Cortex of kidney (tissue), 1 donor: ENCODE measurements at places on chromosomes 16 and 17.

- DNase-seq: no peak
These were observed 199.3 kb upstream of the CHMP6 start for GRCh38 chr17:80792373-80792781.

DNA sequence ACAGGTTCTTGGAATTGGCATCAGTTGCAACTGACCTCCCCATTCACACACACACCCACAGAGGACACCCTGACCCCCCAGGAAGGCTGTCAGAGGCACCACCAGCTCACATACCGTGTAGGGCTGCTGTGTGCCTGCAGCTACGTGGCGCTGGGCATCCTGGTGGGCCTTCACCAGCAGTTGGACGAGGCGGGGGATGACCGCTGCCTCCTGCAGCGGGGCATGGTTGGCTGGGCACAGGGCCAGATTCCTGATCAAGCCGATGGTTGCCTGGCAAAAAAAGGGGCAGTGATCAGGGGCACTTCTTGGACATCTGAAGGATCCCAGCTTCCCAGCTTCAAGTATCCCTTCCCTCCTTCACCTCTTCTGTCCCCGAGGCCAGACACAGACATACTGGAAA is 24.2 kb upstream of the HAP1 start:
- no peak for DNase-seq

DNA sequence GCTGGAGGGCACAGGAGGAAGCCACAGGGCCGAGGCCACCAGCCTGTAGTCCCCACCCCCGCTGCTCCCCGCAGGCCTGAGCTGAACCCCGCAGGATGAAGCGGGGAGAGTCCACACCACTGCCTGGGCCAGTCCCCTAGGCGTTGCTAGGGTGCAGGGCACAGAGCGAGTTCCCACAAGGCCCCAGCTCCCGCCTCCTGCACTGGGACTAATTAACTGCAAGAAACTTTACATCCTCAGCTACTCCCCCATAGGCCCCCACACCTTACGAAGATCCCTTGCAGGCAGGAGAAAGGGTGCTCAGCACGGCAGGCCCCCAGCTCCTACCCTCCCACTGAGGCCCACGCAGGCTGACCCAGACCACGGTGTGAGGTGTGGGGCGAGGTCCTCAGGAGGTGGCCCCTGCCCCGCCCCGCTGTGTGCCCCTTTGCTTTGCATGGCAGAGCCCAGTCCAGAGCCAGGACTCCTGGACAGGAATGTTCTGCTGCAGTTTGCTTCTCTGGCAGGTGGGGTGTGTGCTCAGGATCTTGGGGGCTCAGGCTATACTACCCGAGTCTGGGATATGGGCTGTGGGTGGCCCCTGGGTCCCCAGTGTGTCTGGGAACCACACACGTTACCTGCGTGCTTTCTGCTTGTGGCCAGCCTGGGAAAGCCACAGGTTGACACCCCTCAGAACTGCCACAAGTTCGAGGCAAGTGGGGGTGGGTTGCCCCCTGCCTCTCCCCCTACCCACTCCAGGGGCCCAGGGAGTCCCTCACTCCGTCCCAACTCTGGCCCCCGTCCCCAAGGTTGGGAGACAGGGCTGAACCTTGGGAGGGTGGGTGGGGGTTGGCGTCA is 1.2 kb downstream of the GNG13 start:
- DNase-seq: no peak

GRCh38 chr16:991773-992172 is 10.2 kb downstream of the SOX8 start:
- DNase-seq: no peak

GRCh38 chr17:64063088-64063487 is 42.7 kb upstream of the ICAM2 start:
- DNase-seq: no peak

DNA sequence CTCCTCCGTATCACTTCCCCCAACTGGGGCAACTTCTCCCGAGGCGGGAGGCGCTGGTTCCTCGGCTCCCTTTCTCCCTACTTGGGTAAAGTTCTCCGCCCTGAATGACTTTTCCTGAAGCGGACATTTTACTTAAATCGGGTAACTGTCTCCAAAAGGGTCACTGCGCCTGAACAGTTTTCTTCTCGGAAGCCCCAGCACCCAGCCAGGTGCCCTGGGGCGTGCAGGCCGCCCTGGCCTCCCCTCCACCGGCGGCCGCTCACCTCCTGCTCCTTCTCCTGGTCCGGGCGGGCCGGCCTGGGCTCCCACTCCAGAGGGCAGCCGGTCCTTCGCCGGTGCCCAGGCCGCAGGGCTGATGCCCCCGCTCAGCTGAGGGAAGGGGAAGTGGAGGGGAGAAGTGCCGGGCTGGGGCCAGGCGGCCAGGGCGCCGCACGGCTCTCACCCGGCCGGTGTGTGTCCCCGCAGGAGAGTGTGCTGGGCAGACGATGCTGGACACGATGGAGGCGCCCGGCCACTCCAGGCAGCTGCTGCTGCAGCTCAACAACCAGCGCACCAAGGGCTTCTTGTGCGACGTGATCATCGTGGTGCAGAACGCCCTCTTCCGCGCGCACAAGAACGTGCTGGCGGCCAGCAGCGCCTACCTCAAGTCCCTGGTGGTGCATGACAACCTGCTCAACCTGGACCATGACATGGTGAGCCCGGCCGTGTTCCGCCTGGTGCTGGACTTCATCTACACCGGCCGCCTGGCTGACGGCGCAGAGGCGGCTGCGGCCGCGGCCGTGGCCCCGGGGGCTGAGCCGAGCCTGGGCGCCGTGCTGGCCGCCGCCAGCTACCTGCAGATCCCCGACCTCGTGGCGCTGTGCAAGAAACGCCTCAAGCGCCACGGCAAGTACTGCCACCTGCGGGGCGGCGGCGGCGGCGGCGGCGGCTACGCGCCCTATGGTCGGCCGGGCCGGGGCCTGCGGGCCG is 1.6 kb downstream of the HIC1 start:
- DNase-seq: no peak

DNA sequence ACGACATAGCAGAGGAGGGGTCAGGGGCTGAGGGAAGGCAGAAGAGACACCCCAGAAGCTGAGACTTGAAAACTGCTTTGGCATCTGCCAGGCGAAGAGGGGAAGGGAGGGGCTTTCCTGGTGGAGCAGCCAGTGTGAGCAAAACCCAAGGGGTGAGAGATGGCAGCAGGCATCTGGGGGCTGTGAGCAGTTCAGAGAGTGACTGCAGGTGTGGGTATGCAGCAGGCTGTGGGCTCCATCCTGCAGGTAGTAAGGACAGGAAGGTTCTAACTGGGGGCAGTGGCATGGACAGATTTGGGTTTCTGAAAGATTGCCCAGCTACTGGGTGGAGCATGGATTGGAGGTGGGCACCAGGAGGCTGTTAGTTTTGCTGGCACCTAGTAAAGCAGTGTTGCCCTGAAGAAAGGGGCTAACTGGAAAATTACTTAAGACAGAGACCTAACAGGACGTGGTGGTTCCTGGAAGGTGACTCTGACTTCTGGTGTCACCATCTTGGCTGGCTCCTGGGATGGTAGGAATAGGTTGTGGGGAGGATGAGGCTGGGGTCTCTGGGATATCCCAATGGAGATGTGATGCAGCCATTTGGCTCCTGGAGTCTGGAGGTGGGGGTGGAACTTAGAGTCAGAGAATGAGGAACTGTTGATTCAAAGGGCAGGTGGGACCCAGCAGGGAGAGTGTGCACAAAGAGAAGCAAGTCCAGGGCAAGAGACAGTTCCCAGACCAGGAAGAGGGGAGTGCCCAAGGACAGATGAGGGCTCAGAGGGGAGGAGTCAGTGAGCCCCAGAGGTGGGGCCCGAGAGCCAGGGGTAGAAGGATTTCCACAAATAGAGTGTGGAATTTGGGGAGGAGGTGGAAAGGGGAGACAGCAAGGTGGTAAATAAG is 11.2 kb downstream of the BCL7C start:
- DNase-seq: no peak

GRCh38 chr16:75820672-75821071 is 94.4 kb upstream of the CPHXL start:
- no peak for DNase-seq
